ENCODE measurements at places on chromosomes 3 and 15.
A peak's percentile ranks its signal among the peaks of the same experiment; 100 is the strongest.

- DNase-seq: no peak
These were observed 88.2 kb upstream of the TSC22D2 start for GRCh38 chr3:150319900-150320299.

DNA sequence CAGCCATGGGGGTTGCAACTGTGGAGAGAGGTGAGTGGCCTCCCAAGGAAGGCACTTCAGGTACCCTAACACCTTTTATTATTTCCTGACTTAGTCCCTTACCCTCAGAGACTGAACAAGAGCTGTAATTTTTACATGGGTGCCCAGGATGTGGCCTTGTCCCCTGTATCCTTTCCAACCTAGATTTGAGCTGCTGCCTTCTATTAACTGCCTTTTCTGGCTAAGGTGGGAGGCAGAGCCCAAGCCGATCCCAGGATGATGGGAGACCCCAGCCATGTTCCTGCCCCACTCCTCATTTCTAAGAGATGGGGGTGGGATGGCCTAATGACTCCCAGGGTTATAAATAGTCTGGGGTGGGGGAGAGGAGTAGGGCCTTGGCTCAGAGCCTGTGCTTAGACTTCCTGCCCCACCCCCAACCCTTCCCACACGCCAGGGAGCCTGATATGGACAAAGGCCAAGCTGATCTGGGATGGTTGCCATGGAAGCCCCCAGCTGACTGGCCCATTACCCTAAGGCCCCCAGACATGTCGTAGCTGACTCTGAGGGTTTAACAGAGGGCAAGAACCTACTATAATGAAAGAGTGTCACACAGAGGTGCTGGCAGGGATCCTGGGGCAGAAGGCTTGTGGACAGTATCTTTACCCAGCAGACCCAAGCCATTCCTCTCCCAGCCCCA lies 1.9 kb downstream of the KLHDC8B start:
- no peak for DNase-seq

DNA sequence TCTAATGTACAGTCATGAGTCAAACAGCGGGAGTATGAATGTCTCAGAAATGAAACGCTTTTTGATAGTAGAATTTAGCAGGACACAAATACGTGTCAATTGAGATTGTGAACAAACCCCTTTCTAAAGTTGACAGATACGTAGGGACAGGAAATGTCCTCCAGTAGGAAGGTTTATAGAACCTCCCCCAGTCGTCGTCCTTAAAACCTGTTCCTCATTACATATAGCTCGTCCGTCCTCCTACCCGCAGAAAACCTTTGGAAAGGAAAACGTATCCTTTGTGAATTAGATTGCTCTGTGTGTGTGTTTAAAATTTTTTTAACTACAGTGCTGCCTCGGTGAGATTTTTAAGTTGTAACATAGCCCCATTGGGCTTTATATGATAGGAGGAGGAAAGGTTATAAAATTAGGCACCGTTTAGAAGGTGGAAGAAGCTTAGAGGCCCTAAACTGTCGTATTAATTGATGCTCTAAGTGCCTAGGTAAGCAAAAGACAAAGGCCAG lies 4.1 kb downstream of the UBE2E1 start:
- peak; percentile 38 for DNase-seq

- DNase-seq: no peak
These were observed 25.8 kb downstream of the ARHGEF3 start for GRCh38 chr3:56775838-56776555.

- no peak for DNase-seq
These were observed 142.3 kb downstream of the SSR3 start for GRCh38 chr3:156412600-156412999.

DNA sequence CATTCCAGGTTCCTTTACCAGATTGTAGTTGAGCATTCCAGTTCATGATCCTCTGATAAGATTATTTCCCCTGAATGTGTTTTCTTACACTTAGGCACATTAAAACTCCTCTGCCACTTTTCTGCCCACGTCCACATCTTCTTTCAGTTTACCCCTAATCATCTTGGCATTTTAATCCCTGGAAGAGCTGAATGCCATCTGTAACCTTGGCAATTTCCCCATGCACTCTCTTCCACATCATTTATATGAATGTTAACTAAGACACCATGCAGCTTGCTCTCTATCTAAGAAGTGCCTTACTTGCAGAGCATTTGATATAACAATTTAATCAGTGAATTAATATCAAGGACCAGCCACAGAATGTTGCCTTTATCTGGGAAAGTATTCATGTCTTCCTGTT lies 25.8 kb downstream of the TIMP4 start:
- no peak for DNase-seq

DNA sequence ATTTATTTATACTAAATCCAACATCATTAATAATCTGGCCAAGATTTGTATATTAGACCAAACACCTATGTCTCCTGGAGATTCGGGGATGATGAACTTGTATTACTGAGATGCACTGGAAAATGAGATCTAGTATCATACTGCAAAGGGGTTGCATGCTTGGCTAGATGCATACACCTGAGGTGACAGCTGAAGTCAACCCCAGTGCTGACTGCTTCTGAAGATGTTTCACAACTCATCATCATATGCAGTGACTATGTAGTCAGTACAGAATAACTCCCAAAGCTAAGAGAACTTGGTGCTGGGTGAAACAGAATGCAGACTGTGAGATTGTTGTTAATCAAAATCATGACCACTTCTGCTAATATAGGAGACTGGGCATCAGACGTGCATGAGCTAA lies 1114.2 kb downstream of the NSUN3 start:
- DNase-seq: no peak

DNA sequence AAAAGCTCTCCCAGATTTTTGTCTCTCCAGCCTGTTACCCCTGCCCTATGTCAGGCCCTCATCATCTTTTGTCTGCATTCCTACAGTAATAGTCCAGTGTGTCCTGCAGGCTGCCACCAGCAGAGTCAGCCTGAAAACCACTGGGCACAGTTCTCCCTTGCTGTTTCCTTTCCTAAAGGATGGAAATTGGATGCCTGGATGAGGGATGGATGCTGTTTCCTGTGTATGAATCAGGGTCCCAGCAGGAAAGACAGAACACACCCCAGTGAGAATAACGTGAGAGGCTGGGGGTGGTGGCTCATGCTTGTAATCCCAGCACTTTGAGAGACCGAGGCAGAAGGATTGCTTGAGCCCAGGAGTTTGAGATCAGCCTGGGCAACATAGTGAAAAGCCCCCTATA lies 3.3 kb upstream of the SNX33 start:
- DNase-seq: no peak

DNA sequence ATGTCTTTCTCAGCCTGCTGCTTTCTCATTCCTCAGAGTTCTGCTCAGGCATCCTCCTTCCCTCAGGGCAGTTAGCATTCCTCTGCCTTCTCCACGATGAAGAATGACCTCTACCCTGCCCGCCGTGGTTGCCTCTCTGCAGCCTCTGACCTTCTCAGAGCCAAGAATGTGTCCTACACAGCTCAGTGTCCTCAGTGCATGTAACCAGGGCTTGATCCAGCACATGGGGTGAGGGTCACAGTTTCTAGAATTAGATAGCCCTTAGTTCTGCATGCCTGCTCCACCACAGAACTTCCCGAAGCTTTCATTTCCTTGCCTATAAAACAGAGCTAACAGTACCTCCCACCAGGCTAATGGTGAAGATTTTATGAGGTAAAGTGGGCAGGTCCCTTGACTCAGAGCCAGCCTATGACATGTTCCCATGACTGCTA lies 182.1 kb downstream of the CLSTN2 start:
- DNase-seq: no peak

GRCh38 chr15:26475554-26475953 lies 297.3 kb downstream of the GABRB3 start:
- no peak for DNase-seq

GRCh38 chr3:62373714-62374333 lies 474 bp upstream of the FEZF2 start:
- no peak for DNase-seq

GRCh38 chr15:84983294-84983693 lies 1.6 kb downstream of the PDE8A start:
- DNase-seq: no peak

- no peak for DNase-seq
These were observed 8.9 kb downstream of the DNAJC19 start for GRCh38 chr3:180980611-180981010.

- DNase-seq: no peak
These were observed 5.6 kb upstream of the P2RY14 start for GRCh38 chr3:151283907-151284461.

DNA sequence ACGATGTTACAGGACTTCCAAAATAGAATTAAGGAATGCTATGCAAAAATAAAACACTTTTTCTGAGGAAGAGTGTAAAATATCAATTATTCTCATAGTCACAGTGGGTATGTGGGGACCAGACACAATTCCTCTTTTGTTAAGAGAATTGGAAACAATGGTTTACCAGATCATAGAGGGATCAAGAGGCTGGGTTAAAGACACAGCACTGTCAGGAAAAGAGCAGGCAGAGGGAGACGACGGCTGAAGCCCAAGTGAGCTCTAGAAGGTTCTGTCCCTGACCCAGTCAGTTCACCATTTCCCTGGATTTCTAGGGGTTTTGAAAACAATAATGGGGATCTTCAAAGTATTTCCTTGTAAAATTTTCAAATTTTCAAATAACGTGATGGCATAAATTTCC lies 54.0 kb upstream of the POLR2M start:
- DNase-seq: no peak

DNA sequence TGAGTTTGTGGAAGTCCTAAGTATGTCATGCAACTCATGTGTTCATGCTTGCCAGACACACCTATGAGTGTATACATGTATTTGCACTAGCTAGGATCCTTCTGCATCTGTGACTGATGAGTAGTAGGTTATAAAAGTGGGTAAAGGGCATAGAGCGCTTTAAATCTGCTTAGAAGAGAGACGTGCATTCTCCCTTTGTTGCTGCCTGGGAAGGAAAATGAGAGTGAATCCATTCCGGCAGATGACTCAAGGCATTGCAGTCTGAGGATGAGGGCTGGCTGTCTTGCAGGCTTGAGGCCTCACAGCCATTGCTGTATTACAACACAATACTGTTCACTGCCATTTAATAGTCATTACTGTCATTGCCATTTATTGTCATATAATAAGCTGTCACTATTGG lies 120.8 kb upstream of the UMPS start:
- DNase-seq: no peak

DNA sequence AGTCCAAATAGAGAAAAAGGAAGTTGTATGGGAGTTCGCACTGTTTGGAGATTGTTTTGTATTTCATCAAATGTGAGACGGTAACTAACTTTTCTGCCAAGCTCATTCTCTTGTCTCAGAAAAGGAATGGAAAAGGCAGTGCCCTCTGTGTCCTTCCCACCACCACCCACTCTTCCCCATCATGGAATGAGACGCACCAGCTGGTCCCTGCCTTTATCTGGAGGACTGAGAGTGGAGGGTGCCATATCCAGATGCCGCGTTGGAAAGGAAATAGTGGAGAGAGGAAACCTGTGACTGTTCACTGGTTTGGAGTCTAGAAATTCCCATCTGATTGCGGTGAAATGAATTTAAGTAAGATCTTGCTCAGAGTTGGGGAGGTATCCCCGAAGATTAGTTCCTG lies 3.7 kb upstream of the CCK start:
- no peak for DNase-seq

- no peak for DNase-seq
These were observed 39.0 kb downstream of the GABPB1 start for GRCh38 chr15:50315814-50316630.

GRCh38 chr3:108513961-108514360 lies 3.6 kb upstream of the MYH15 start:
- DNase-seq: no peak

DNA sequence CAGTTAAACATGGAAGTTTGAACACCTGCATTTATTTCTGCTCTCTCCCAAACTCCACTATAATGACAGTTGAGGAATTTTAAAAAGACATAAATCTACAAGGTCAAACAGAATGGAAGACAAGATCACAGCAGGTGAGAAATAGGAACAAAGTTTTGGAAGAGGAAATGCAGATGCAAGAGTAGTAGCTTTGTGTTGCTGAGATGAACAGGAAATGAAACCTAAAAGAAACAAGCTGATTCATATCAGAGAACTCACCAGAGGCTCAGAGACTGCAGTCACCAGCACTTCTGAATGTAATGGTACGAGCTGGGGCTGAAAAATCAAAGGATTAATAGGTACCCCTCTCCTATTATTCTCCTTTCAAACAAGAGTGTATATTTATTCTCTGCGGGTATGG lies 459.9 kb downstream of the RAP2B start:
- no peak for DNase-seq

Data from CD8-positive, alpha-beta T cell (primary cell).